ENCODE measurements at places on chromosomes 2 and 18.

DNA sequence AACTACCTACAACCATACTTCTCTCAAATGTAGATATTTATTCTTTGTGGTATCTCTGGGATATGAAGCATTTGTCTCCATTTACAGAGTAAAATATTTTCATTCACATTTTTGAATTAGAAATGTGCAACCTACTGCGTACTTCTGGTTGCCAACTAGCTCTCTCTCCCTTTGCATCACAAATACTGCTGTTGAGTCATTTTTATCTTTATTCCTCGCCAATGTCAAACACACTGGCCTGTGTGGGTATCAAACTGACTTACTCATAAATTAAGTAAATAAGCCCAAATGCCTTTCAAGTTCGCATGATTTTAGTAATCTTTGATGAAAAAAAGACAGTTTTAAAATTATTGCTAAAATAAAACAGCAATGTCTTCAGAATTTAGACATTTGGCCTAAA is 67.3 kb downstream of the STAT4 start:
- DNase-seq: no peak

DNA sequence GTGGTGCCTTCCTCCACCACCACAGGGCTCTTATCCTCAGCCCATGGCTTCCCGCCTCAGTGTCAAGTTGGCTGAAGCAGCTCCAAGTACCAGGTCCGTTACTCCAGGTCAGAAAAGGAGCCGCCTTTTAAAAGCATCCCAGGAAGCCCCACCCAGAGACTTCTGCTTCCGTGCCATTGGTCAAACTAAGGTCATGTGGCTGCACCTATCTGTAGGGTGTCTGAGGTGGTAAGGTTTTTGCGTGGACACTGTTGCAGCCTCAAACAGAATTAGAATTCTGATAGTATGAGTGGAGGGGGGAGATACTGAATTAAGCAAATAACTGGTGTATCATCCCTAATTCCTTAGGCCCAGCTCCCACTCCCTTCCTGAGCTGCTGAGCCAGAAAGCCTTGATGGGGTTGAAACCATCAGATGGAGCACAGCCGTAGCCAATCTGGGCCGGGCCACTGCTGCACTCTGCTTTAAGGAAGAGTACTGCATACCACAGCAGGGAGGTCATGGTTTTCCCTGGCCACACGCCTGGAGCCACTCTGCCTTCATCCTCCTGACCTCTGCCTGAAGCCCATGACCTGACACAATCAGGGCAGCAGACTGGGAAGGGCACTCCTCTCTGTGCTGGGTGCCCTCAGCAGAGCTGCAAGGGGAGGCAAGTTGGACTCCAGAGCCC is 8.4 kb downstream of the TMEM247 start:
- no peak for DNase-seq

DNA sequence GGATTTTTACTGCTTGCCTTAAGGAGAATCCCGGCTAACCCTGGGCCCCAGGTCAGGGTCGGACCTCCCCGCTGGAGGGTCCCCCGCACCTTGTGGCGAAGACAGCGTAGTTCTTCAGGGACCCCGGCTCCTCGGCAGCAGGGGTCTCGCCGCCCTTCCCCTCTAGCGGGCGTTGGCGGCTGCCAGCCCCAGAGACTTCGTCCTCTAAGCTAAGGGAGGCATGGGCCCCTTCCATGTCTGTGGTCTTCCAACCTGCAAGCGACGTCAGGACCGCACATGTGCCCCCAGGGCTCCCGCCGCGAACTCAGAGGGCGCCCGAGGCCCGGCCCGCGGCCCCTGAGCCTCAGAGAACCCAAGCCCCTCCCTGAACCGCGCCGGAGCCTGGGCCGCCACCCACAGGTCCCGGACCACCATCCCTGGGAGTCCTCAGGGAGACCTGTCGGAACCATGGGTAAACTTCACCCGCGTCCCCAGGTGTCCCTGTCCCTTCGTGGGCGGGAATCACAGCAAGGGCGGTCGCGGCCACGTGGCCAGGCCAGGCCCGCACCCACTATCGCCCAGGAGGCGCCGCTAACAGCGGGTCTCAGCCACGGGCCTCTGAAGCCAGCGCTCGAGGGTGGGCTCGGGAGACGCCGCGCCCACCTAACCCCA is 562 bp downstream of the ANKMY1 start:
- DNase-seq: no peak

DNA sequence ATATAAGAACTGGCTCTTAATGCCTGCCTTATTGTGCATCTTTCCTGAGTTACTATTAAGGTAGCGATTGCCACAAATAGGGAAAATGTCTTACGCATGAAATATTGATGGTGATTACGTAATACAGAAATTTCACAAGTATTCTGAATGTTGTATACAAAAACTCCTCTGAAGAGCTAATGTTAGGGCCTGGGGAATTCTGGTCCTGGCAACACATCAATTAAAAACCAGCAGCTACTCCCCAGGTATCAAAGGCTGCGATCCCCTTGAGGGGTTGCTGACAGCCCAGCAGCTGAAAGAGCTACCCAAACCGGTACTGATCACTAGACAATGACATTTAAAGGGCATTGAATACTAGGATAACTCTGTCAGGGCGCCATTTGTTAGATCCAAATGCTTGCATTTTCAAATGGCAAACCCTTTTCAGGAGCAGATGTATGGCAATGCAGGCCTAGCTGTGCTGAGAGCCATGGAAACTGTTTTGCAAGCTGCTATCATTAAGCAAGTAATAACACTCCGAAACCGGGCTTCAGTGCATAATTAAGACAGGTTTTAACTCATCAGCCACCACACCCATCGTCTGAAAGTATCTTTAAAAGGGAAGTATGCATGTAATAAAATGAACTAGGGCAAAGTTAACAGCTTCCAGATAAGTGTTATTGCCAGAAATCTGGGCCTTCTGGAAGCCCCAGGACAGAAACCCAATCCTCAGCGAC is 78.4 kb downstream of the CLHC1 start:
- DNase-seq: no peak

GRCh38 chr2:236936446-236936940 is 149.2 kb upstream of the COPS8 start:
- no peak for DNase-seq

DNA sequence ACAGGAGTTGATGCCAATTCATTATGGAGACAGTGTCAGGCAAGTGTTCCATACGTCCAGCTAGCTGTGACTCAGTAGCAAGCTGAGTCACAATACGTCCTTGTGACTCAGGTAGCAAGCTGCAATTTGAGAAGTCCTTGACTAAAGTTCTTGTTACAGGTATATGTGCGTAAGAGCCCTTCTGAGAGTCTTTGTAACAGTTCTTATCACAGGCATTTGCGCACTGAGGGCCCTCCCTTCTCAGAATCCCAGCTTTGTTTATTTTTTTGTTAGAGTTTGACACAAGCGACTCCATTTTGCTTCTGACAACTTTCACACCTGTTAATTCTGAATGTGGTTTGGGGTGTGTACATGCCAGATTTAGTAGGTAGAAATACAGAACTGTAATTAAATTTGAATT is 20.1 kb upstream of the ACMSD start:
- DNase-seq: no peak

DNA sequence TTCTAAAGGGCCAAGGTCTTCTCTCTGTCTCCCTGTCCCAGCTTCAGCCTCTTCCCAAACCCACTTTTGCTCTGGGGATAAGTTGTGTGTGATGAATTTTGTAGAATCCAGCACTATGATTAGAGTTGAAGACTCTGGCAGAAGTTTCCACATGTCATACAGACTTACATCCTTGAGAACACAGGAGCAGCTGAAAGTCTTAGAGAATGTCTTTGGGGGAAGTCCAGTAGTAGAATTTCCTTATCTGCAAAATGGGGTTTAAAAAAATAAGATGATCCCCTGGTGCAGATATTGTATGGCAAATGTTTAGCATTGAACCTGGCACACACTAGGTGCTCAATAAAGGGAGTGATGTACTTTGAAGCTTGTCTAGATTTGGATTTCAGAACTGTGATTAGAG is 65.2 kb downstream of the TMEM247 start:
- DNase-seq: no peak

DNA sequence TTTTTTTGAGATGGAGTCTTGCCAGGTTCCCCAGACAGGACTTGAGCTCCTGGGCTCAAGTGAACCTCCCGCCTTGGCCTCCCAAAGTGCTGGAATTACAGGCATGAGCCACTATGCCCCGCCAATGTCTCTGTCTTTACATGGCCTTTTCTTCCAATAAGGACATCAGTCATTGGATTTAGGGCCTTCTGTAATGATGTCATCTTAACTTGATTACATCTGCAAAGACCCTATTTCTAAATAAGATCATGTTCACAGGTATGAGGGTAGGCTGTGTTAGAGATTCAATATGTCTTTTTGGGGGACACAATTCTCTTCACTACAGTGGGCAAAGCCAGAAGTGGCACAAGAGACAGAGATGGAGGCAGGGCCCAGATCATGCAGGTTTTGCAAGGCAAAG is 68.1 kb downstream of the PMAIP1 start:
- no peak for DNase-seq

- no peak for DNase-seq
Measured at GRCh38 chr18:55119434-55119833, 160.2 kb upstream of the CCDC68 start.

DNA sequence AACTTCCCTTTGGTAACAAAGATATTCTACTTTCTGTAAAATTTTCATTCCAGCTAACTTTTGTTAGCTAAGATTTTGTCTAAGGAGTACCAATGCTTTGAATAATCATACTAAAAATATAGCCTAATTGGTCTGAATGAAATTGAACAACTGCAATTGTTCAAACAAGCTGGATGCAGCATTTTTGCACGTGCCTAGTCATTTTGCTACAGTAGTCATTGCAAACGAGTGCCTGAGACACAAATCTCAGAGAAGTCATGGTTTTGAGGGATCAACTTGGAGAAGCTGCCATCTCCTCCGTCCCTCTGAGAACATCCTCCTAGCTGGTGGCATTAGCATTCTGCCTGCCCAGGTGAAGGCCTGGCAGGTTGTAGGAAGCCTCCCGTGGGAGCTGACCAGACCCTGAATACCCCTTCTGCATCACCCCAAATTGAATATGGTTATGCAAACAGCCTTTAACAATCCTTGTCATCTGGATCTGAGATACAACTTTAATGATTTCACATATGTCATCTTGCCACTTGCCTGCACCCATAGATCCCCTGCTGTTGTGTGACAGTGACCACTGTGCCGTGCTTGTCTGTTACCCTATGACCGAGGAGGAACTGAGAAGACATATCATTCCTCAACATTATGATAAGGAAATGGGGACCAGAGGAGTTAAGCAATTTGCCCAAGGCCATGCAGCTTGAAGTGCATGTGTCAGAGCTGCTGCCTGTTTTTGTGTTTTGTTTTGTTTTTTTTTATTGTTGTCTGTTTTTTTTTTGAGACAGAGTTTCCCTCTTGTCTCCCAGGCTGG is 29.1 kb upstream of the MGAT4A start:
- DNase-seq: no peak

DNA sequence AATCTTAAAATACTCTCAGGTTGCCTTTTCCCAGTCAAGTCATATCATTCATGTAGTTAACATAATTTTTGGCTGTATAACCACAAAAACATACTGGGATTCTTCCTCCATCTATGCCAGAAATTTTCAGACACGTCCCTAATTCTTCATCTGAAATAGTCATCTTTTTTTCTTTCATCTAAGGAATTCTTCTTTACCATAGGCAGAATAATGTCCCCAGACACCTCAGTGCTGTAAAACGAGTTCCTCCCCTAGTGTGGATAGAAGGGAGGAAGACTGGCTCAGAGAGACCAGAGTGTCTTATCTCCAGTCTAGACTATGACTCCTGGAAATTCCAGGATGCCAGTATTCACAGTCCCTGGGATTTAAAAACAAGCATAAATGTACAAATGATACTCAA is 127.8 kb downstream of the MREG start:
- no peak for DNase-seq

- DNase-seq: no peak
Measured at GRCh38 chr2:82234283-82234874, 1929.8 kb upstream of the LRRTM1 start.

DNA sequence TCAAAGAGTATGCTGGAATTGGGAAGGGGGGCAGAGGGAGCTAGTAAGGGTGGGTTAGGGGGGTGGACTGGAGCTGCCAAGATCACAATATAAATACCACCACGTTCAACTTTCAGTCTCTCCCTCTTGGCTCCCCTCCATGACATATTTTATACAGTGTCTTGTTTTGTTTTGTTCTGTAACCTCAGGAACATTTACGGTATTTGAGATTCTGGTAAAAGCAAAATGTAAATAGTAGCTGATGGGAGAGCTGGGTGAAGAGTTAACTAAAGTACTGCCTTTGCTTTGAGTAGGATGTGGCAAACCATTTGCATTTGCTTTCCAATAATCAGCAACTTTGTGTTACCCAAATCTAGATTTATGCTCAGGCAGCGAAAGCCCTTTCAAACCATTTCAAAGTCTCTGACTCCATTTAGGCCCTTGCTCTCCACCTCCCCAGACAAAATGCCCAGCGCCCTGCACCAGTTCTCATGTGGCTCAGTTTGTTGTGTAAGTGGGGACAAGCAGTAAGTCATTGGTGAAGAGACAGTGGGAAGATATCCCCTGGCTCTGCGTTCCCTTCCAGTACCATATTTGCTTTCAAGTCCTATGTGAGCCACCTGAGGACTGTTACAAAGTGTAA is 17.4 kb downstream of the IRS1 start:
- DNase-seq: no peak

DNA sequence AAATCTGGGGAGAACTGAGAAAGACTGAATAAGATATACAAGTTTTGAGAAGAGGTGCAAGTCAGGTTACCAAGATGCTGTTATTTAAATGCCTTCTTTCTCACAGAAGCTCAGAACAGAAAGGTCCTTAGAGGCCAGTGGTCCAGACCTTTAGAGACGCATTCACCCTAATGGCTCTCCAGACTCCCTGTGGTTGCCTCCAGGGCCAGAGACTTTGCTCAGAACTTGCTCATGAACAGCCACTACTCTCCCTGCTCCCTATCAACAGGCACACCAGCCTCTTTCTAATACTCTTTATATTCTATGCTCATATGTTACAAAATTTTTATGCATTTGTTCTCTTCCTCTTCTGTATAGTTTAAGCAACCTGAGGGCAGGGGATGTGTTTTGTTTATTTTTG is 349.0 kb upstream of the TNP1 start:
- DNase-seq: no peak

DNA sequence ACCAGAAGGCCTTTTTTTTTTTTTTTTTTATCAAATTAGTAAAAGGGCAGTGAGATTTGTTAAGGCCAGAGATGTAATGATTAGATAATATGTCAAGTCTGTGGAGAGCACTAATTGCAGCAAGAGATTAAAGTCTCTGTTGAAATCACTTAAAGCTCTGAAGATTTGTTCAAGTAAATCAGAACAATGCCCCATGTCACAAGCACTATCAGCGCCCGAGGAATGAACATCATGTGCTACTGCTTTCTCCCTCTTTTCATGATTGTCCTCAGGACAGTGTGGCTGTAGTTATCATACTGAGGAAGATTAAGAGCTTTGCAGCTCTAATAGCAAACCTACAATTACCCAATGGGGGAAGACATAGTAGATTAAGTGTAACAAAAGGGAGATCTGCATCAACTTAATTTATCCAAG is 71.1 kb downstream of the TDRD15 start:
- DNase-seq: no peak
